ENCODE measurements at places on chromosomes 5 and 9.
A peak's percentile ranks its signal among the peaks of the same experiment; 100 is the strongest.

DNA sequence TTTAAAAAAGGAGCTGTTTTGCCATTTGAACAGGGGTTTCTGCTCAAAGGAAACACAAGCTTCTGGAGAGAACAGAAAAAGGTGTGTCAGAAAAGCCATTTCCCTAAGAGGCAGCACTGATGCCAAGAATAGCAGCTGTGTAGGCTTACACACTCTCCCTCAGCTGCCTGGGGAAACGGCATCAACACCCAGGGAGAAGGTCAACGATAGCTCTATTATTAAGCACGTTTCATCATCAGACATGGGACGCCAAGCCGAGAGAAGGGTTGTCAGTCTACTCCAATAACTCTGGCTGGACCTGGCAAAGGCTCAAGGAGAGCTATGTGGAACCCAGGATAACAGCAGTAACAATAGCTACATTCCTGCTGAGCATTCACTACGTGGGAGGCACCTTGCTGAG lies 314.2 kb downstream of the CDK5RAP2 start:
- no peak for DNase-seq

DNA sequence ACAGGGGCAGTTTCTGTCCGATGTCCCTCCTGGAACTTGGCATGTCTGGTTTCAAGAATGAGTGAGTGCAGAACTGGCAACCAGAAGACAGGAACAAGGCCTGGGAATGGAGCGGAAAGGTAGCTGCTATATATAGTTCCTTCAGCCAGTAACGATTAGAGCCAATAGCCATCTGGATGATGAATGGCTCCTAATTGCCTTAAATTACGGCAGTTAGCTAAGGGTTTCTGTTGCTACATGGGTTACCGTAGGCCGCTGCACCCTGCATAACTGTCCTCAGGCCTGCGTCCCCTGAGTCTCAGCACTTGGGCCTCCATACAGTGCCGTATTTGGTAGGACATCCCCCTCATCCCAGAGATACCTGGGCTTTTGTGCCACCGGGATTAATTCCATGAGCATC lies 29.4 kb downstream of the WWC1 start:
- no peak for DNase-seq

DNA sequence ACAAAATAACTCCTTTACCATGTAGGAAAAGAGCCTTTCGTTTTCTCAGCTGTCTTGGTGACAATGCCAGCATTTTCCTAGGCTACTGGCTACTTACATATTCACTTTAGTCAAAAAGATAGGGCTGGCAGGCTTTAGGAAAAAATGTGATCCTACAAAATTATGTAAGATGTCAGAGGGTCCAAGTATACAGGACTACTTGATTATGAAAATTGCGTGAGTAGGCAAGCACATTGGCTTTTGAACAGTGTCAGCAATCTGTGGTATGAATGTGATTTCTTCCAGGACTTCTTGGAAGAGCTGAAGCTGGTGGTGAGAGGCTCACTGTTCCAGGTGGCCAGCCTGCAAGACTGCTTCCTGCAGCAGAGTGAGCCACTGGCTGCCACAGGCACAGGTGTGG lies 22.8 kb downstream of the THBS4 start:
- no peak for DNase-seq

DNA sequence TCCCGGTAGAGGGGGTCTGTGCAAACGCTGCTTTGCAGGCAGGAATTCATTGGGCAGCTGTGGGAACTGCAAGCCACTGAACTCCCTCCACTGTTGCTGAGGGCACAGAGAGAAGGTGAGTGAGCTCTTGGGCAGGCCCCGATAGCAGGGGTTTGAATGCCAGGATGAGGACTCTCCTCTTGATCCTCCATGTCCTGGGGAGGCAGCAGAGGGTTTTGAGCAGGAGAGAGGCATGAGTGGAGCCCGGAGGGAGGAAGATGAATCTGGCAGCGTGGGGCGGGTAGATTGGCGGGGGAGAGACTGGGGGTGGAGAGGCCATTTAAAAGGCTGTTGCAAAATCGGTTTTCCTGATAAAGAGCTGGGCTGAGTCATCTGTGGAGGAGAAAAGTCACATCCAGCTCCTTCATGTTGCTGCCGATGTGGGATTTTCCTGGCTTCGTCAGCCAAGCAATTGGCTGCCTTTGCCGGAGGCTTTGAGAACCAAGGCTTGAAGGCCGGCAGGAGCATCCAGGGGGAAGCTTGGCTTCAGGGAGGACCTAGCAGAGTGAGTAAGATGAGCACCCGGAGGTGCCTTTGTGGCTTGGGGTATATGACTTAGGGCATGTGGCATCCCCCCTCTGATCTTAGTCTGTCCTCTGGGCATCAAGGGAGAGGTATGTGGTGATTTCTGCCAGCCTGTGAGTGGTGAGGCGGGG lies at the start of gene SYNPO:
SYNPO (plus strand) TSS at position 350 of the 695 bp plus-strand sequence. CDS start 7,616 bp downstream, outside the sequence.
- peak; percentile 60 for DNase-seq

DNA sequence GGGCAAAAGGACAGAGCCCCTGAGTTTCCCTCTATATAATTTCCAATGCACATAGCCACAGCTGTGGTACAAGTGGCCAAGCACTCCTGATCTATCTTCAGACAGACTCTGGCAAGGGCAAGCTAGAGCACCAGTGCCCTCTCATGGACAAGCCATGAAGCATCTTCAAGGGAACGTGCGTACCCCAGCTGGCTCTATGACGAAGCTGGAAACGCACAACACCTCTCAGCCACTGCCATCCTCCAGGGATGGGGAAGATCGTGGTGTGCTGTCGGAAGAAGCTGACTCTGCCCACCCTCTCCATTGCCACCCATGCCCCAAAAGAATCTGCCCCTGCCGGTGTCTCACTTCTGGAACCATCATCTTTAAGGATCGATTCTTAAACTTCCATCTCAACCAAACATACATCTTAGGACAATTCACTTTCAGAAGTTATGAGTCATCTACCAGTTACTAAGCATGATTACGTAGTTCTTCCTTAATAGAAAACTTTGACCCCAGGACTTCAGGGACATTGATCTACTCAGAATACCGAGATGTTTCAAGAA lies 482.9 kb downstream of the AGTPBP1 start:
- DNase-seq = peak; percentile 2

DNA sequence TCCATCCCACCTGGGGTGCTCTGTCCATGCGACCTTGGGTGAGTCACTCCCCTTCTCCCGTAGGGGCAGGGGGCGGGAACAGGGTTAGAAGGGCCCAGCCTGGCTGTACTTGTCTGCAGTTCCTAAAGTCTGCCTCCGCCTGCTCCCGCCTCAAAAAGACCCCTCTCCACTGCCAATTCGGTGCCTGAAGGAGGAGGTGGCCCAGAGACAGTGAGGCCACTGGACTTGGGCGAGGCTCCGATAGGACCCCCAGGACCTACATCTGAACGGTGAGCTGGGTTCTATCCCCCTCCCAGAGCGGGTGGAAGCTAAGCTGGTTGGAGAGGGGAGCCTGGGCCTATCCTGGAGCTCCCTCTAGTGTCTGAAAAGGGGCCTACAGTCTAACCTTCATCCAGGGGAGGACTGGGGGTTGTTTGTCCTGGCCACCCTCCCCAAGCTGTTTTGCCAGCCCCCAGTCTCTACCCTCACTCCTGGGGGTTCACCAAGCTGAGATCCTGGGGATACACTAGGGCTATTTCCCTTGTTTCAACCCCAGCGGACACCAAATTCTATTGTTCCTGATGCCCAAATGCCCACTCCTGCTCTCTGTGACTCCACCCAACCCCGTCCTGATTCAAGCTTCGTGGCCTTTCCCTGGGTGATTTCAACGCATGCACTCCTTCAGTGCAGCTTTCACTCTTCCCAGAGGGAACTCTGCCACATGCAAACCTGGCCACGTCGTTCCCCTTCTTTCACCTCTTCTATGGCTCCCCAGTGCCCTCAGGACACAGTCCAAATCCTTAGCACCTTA lies 6.1 kb upstream of the CRB2 start:
- DNase-seq = peak; percentile 69

All from inflammatory macrophage (primary cell).